ENCODE measurements at places on chromosomes 7 and 10.

- DNase-seq: no peak
Measured at GRCh38 chr10:48649349-48649944, 35.2 kb upstream of the WDFY4 start.

DNA sequence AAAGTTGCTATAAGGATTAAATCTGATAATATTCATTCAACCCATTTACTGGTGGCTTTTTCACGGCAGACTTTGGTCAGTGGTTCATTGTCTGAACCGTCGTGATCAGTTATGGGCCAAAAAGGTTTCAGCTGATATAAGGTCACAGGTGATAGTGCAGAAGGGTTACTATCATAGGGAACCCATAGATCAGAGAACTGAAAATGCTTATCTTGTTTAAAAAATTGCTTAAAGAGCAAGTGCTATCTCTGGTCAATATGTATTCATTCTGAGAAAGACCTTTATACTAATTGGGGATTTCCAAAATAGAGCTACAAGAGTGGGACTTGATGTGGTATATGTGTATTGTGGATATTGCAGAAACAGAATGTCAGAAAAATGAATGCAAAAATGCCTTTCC is 147.8 kb upstream of the SEMA3E start:
- DNase-seq: no peak

DNA sequence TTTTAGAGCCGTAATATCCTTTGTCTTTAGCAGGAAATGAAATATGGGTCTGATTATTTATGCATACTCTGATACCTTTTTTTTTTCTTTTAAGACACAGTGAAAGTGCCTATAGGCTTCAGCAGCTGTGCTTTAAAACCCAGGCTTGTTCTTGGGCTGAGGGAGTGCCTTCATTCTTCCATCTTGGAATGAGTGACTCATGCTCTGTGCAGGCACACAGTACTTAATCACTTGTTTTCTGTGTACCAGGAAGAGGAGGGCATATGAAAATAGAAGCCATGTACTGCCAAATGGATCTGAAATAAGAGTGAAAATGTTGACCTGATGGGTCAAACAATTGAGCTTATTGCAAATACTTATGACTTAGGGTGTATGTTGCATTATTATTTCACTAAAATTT is 12.0 kb downstream of the INPP5F start:
- DNase-seq: no peak

GRCh38 chr10:29136411-29136810 is 152.5 kb upstream of the LYZL1 start:
- DNase-seq: no peak

DNA sequence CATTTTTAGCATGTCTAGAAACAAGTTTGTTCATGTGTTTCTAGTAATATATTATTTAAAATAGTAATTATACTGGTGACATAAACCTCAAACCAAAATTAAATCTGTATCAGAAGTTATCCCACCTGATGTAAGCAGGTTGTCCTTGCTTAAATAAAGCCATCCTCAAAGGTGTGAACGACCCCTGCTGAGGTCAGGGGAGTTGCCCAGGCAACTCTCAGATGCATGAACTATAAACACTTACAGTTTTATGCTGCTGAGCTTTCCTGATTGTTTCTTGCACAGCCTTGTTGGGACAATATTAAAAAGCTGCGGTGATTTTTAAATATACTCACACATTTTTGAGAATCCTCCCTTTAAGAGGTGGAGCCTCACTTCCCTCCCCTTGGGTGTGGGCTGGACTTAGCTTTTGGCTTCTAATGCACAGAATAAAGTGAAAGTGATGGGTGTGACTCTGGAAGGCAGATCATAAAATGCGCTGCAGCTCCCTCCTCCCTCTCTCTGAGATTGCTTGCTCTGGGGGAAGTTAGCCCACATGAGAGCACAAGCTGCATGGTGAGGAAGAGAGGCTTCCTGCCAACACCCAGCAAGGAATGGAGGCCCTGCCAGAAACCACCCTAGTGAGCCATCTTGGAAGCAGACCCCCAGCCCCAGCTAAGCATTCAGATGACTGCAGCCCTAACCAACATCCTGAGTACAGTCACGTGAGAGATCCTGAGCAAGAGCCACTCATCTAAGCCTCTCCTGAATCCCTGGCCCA is 152.7 kb downstream of the SKIDA1 start:
- no peak for DNase-seq

DNA sequence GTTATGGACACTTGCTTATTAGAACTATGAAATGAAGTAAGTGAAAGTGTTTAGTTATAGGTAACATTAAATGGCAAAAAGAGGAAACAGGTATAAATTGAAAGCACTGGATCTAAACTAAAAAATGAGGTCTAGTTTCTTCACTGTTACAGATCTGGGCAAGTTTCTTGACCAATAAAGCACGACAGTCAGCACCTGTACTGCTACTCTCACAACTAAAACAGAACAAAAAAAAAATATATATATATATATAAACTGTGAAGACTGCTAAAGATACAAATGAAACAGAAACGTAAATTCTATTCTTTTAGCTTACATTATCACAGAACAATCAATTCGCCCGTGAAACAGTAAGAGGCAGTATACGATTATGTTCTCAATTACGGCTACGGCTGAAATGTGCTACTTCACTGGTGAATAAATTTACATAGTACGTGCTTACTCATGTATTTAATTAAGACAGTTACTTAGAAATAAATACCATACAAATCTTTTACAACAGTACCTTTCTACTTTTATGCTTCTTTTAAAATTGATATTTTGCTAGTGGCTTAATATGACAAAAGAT is 4.2 kb downstream of the AHR start:
- DNase-seq: no peak

GRCh38 chr10:79444199-79445119 is 965 bp downstream of the ZCCHC24 start:
- peak; percentile 57 for DNase-seq

DNA sequence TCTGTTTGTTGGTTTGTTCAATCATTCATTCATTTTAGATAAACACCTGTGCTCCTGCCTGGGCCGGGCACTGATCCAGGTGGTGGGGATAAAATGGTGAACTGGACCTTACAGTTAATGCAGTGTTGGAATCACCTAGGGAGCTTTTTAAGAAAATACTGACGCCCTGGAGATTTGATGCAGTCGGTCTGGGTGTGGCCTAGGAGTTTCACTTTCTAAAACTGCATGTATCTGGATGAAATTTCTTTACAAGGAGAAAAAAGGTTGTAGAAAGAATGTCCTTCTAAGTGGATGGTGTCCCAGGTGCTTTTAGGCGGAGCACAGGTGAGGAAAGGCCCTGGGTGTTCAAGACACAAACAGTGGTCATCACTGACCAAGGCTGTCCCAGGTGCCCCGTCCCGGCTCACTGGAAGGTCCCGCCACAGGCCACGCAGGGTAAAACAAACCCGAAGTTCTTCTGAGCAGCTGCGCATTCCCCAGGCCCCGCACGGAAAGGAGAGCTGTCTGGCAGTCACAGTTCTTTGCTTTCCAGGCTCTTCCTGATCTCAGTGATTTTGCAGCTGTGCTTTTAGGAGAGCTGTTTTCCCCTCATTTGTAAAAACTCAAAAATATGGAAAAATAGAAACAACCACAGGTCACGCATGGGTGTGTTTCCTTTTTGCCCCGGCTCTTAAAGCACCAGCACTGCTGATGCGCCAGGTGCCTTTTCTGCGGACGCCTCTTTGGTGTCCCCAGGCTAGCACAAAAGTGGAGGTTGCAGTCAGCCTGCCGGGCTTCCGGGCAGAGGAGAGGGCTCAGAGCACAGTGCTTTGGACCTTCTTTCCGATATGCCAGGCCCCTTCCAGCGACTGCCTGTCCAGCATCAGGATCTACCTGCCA is 161.9 kb downstream of the GRK5 start:
- DNase-seq: no peak

- no peak for DNase-seq
Measured at GRCh38 chr7:51121931-51122425, 194.6 kb downstream of the COBL start.

GRCh38 chr7:158805937-158806336 is 23.4 kb downstream of the ESYT2 start:
- no peak for DNase-seq

- no peak for DNase-seq
Measured at GRCh38 chr10:97713339-97713825, at the start of gene MARVELD1. MARVELD1 (plus strand) TSS chr10:97713730; CDS start chr10:97713877, 147 bp downstream.

GRCh38 chr10:14751014-14751896 is 23.4 kb downstream of the FAM107B start:
- DNase-seq: no peak

- no peak for DNase-seq
Measured at GRCh38 chr10:133294189-133294588, 14.5 kb downstream of the TUBGCP2 start.

DNA sequence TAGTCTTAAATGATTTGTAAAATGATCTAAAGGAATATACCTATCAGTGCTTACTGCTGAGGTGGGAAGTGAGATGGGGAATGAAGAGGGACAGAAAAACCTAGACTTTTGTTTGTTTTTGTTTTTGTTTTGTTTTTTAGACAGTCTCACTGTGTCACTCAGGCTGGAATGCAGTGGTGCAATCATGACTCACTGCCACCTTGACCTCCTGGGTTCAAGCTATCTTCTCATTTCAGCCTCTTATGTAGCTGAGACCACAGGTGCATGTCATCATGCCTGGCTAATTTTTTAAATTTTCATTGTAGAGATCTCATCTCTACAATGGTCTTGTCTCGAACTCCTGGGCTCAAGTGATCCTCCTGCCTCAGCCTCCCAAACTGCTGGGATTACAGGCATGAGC is 116.4 kb upstream of the SEM1 start:
- no peak for DNase-seq

DNA sequence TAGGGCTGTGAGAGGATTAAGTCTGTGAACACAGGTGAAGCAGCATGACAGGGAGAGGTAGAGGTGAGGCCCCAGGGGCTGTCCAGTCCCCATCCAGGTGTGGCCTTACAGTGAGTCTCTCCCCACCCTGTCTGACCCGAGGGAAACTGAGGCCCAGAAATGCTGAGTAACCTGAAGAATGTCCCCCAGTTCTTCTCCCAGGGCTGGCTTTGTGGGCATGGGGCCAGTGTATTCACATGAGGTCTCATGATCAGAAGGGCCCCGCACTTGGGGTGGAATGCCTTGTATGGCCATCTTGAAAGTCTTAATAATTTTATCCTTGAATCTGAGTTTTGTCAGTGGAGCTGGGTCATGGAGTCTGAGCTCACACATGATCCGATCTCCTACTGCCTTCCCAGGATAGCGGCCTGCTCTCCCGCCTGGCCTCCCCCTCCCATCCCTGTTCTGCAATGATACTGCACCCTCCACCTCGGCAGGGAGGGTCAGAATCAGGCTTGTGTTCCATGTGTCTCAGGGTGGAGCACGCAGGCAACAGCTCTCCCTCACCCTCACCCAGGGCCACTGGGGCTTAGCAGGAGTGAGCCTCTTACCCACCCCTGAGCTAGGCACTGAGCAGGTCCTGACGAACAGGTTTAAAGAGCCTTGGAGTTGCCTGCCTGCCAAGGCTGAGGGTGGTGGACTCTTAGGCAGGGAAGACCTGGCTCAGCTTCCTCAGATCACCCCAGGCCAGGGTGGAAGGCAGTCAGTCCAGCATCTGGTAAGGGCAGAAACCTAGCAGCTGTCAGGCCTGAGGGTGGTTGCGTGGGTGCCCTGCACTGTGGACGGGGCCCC is 41.4 kb upstream of the NPFFR1 start:
- no peak for DNase-seq

DNA sequence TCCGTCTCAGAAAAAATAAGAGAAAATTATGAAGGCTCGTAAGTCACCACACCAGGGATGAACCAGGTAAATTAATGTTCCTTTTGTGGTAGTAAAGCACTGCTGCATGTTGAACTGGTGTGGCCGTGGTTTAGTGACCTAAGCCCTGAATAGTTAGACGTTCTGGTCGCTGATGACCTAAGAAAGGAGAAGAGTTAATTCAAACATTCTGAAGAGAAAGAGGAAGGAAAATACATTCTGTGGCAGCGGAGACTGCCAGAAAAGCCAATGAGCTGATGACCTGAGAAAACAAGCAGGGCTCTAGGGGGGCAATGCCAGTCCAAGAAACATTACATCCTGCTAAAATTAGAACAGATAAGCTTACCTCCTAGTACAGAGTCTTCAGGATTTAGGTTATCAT is 17.5 kb downstream of the DNAJC9 start:
- no peak for DNase-seq

DNA sequence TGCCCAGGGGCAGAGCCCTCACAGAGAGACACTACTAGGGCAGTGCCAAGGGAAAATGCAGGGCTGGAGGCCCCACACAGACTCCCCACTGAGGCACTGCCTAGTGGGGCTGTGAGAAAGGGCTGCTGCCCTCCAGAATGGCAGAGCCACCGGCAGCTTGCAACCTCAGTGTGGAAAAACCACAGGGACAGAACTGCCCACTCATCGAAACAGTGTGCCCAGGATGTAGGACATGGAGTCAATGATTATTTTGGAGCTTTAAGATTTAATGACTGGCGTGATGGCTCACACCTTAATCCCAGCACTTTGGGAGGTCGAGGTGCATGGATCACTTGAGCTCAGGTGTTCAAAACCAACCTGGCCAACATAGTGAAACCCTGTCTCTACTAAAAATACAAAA is 27.5 kb upstream of the MSS51 start:
- DNase-seq: no peak

DNA sequence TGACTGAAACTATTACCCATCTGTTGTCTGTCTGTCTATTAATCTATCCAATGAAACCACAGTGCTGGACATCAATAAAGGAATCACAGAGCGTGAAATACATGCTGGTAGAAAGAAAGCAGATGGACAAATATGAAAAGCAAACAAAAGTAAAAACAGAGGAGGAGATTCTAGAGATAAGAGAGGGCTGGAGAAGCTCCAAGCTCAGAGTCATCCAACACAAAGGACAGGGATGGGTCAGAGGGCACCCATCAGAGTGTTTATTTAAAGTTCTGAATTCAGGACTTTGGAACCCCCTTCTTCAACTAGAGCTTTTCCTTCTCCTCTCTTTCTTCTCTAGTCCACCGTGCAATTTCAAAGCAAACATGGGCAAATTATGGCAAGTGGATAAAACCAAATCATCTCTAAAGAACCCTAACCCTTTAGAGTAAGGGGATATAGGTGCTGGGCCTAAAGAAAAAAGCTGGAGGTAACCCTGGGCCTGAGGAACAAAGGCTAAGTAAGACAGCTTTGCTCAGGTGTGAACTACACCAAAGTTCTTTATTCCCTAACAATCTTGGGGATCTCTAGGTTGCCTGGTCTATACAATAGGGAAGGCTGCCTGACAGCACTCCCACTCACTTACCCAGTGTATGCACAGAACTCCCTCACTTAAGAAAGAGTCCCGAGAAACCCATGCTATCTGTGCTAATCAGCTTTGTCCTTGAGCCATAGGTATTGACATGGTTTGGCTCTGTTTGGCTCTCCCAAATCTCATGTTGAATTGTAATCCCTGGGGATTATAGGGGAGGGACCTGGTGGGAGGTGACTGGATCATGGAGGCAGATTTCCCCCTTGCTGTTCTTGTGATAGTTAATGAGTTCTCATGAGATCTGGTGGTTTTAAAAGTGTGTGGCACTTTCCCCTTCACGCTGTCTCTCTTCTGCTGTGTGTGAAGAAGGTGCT is 97.0 kb downstream of the BAMBI start:
- no peak for DNase-seq

GRCh38 chr10:43960477-43960876 is 311.8 kb upstream of the ZNF32 start:
- DNase-seq: no peak

- DNase-seq: no peak
Measured at GRCh38 chr10:119726676-119727261, 919 bp downstream of the INPP5F start.

GRCh38 chr10:7952266-7952665 is 102.2 kb upstream of the GATA3 start:
- DNase-seq: no peak
